ENCODE measurements at places on chromosomes 11 and 22. TPM values are rescaled to one million over a fixed set of nuclear protein-coding genes. Genes with fewer than 3 reads are reported as not detected.

Gene KCTD14
- 0.21 TPM for total RNA-seq

Gene GAL3ST1
- total RNA-seq, result not detected

Gene MAP6
- total RNA-seq, result 1.9 TPM

Gene PATL1
- total RNA-seq, result 26.2 TPM

Gene SDHD
- total RNA-seq, result 256 TPM

Gene ADORA2A
- total RNA-seq, result 6.6 TPM

Gene SCGB1D2
- 2.0 TPM for total RNA-seq

Gene TUB
- 22.5 TPM for total RNA-seq

Gene FAM180B
- total RNA-seq, result 1.0 TPM

Gene BRSK2
- 0.13 TPM for total RNA-seq
